CD4-positive, CD25-positive, alpha-beta regulatory T cell (primary cell): ENCODE measurements at places on chromosomes 6 and 20.

GRCh38 chr6:47027315-47027714 is 14.8 kb downstream of the ADGRF1 start:
- no peak for DNase-seq

GRCh38 chr6:111499269-111499793 is 16.3 kb upstream of the REV3L start:
- no peak for DNase-seq

DNA sequence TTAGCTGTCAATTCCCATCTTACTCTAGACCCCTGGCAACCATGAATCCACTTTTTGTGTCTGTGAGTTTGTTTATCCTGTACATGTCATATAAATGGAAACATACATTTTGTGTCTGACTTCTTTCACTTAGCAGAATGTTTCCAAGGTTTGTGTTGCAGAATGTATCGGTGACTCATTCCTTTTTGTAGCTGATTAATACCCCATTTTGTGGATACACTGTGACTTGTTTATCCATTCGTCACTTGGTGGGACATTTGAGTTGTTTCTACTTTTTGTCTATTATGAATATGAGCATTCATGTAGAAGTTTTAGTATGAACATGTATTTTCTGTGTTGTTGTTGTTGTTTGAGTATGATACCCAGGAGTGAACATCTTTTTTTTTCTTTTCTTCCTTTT is 21.4 kb downstream of the CDYL start:
- no peak for DNase-seq

GRCh38 chr6:154267508-154268106 is 89.0 kb downstream of the IPCEF1 start:
- DNase-seq = no peak

GRCh38 chr20:15563836-15564235 is 1009.4 kb downstream of the KIF16B start:
- no peak for DNase-seq

- DNase-seq = no peak
These were observed 1.8 kb downstream of the HSD17B8 start for GRCh38 chr6:33206027-33206863.

- DNase-seq = no peak
These were observed 25.7 kb downstream of the DACT2 start for GRCh38 chr6:168293636-168294530.

- DNase-seq = no peak
These were observed 1.8 kb downstream of the LZTS3 start for GRCh38 chr20:3171391-3172125.

DNA sequence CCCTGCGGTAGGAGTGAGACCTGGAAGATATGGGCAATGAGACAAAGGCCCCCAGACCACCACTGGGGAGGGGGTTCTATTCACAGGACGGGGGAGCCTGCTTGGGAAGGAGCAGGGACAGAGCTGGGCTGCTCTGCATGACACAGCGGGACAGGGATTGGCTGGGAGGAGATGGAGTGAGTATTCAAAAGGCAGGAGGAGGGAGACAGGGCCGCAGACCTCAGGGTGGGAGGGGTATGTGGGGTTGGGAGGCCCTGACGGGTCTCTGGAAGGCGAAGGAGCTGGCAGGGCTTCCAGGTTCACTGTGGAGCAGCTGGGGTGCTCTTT is 60.8 kb upstream of the RPS6KA2 start:
- DNase-seq = no peak

- DNase-seq = no peak
These were observed 17.9 kb downstream of the REPS1 start for GRCh38 chr6:138970159-138970558.

DNA sequence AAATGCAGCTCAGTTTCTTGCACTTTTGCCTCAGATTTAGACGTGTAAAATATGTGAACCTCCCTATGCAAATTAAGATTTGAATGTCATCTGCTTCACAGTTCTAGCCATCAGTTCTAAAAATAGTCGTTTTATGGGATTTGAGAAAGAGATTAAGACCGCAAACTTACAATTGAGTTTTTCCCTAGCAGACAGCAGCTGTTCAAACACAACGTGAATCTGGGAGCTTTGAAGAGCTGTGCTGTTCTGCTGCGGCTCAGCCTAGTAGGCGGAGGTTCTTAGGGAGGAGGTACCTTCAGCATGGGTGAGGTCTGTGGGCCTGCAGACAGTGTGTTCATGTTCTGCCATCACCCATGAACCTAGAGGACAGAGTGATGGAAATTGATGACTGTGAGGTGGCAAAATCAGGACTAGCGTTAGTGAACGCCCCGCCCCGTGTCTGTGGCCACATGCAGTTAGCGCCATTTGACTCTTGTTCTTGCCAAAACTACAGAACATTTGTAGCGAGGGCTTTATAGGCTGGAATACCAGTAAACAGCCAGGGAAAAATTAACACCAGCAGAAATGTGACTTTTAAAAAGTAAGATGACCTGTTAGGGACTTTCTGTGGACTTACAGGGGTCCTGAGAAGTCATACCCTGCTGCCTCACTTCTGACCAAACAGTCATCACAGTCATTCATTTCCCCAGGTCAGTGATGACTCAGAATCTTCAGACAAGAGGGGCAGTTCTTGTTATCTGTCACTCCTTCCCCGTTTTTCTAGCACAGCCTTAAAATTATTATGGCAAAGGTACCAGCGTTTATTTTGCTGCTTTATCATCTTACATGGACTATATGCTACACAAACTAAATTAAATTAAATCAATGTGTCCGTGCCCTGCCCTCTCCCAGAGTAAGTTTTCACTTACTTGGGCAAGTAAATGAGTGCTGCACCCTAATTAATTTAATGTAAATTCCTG is 84.3 kb upstream of the TMEM181 start:
- DNase-seq = no peak

DNA sequence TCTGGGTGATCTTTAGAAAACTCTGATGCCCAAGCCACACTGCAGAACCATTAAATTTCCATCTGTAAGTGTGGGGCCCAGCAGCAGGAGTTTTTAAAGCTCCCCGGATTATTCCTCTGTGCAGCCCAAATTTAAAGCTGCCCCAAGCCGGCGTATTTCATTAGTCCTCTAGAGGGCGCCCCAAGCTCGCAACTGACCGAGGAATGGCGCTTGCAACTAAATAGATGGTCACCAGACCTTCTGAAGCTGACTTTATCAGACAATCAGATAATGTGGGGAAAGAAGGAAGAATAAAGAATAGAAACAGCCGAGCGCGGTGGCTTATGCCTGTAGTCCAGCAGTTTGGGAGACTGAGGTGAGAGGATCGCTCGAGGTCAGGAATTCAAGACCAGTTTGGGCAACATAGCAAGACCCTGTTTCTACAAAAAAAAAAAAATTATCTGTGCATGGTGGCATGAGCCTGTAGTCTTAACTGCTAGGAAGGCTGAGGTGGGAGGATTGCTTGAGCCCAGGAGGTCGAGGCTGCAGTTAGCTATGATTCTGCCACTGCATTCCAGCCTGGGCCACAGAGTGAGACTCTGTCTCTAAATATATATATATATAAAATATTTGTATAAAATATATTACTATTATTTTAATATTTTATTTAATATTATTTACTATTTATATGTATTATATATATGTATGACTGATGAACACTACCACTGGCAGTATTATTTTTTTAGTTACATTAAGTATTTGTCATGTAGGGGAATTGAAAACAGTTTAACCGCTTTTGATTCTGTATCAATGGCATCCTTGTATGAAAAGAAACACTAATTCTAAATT is 56.0 kb downstream of the OTOR start:
- peak; percentile 34 for DNase-seq

DNA sequence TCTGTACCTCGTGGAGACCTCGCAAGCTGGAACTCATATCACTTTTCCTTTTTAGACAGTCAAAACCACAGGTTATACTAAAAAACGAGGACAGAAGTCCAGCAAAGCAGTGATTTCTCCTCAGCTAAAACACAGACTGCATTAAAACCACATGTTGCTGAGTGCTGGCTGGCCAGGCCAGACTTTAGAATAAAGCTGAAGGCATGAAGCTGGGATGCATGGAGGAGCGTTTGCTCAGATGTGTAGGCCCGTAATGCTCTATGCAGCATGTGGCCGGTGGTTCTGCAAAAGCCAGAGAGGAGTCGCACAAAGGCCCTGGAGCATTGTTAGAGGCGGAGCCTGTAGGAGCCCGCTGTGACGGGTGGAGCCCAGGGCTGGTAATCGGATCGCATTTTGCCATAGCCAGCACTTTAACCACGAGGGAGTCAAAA is 83.6 kb downstream of the SMOC2 start:
- no peak for DNase-seq

DNA sequence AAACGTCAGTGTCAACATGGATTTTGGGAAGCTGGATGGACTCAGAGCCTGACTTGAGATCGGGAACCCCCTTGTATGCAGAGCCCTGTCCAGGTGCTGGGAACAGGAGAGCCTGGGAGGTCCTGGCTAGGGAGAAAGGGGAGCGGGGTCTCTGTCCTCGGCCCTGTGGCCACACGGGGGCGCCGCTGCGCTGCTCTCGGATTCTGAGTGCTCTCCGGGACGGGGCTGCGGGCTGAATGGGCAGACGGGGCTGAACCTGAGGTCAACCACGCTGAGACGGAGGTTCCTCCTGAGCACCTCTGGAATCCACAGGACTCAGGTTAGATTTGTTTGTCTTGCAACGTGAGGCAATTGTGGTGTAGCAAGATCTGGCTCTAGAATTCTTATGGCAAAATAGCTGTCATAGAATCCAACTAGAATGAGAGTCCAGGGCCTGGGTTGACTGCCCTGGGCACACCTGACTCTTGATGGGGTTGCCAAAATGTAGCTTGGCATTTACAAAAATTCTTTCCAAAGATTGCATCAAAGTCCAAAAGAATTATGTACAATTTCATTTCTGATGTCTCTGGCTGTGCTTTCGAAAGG is 20.6 kb upstream of the HLA-F start:
- peak; percentile 32 for DNase-seq

- no peak for DNase-seq
These were observed 153.2 kb upstream of the THBS2 start for GRCh38 chr6:169406804-169407203.

GRCh38 chr6:51283723-51284355 is 465.2 kb downstream of the TFAP2B start:
- no peak for DNase-seq

DNA sequence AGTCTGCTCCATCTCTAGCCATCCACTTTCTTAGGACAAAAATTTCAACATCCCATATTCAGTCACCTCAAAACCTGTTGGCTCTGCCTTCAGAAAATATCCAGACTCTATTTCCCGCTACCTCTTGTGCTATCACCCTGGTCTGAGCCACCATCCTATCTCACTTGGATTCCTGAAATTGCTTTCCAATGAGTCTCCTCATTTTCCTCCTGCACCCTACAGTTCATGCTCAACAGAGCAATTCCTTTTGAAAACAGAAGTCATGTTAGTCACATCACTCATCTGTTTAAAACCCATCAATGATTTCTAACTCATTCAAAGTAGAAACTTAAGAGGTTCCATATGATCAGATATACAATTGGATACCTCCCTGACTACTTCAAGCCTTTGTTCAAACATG is 229.9 kb downstream of the ADGRG6 start:
- no peak for DNase-seq

GRCh38 chr6:47303342-47303741 is 6.4 kb downstream of the TNFRSF21 start:
- no peak for DNase-seq

DNA sequence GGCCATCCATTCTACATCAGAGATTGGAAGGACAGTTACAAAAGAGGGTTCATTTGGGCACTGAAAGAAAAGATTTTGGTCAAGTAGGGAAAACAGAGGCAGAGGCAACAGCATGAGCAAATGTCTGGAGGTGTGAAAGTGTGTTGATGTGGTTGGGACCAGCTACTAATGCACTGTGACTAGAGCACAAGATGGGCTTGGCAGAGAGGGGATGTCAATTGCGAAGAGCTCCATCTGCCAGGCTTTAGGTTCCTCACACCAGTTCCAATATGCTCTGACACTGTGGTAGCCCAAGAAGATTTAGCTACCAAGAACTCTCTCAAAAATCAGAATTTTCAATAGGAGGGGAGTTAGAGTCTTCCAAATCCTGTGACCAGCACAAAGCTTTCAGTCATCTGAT is 42.1 kb downstream of the TRAF3IP2 start:
- no peak for DNase-seq

- DNase-seq = no peak
These were observed 150.3 kb downstream of the TMEM242 start for GRCh38 chr6:157172830-157173536.

- DNase-seq = peak; percentile 61
These were observed at the start of gene LY6G5C for GRCh38 chr6:31680226-31681134. TSS of gene LY6G5C (minus strand) at chr6:31681067. CDS start at chr6:31680373, 694 bp downstream.

- DNase-seq = no peak
These were observed 392.3 kb downstream of the PLCB1 start for GRCh38 chr20:8524101-8525016.

GRCh38 chr6:111740506-111740905 is 132.7 kb downstream of the FYN start:
- DNase-seq = no peak

GRCh38 chr6:34343806-34344205 is 48.7 kb downstream of the NUDT3 start:
- no peak for DNase-seq

DNA sequence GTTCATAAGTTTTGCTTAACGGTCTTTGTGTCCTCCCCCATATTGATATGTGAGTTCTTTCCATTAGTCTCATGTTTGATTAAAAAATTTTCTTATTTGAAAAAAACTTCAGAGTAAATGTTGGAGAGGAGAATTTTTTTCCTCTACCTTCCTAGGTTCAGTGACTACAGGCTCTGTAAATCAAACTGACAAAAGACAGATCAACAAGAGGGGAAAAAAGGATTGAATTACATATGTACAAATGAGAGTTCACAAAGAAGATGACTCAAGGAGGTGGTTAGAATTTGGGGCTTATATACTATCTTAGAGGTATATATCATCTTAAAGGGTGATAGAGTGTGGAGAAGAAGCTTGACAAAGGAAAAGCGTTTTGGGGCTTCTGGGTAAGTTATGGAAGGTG is 5.6 kb downstream of the TMC2 start:
- no peak for DNase-seq

- DNase-seq = no peak
These were observed 98.3 kb upstream of the MTHFD1L start for GRCh38 chr6:150767161-150767560.

DNA sequence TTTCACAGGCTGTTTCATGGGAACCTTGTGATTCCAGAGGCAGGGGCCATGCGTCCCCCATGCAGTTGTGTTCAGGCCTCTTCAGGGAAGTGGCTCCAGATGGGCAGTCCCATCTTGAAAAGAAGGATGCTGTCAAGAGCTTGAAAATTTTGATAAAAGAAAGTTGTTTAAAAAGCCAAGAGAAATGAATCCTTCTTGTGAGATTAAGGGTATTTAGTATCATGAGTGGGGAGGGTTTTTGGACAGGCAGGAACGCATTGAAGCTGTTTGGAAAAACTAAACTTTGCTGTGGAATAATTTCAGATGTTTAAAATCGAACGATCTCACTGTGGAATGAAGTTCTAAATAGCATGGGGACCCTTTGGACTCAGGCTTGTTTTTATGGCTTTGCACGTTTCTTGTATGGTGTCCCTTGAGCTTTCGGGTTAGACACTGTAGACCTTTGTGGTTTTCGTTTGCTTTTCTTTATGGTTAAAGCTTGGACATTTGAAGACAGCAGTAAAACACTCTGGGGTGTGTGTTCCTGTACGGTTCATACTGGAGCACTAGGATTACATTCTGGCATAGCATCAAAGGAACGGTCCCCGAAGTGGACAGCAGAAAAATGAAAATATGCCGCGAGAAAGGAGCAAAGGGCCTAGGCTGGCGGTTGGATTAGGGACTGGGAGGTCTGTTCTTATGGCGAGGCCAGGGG is 18.2 kb downstream of the KIF25 start:
- no peak for DNase-seq
